NCI-H524 treated with DMSO at 0.1 percent for 48 hours (cell line): ENCODE measurements at places on chromosomes 11 and 22.

DNA sequence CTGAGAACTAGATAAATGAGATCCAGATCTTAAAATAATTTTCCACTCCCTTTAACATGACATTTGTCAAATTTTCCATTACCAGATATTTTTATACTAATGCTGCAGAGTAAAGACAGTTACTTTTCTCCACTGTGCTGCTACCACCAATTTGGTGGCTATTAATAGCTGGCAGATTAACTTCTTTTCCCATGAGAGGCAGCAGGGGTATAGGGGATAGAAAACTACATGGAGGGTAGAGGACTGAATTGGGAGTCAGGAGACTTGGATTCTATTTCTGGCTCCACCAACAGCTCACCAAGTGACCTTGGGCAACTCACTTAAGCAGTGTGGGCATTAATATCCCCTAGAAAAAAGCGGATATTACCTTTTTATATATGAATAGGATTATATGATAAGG, 69.2 kb downstream of the KIF18A start:
- no peak for DNase-seq

GRCh38 chr22:48892578-48893287, 934.9 kb downstream of the BRD1 start:
- no peak for DNase-seq

DNA sequence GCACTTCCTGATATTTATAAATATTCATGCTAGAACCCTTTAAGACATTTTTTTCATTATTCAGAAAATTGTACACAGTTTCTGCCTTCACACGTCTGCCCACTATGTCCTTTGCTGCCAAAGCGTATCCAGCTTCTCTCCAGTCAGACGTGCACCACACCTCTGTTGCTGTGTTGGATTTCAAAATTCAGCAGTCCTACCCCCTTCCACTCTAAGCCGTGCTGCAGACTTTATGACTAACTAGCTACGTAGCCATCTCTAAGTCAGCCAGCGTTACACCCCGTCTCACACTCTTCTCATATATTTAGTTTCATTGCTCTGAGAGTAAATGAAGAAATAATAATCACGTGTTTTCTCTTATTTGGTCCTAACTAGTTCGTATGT, 28.2 kb upstream of the OPCML start:
- DNase-seq: no peak

DNA sequence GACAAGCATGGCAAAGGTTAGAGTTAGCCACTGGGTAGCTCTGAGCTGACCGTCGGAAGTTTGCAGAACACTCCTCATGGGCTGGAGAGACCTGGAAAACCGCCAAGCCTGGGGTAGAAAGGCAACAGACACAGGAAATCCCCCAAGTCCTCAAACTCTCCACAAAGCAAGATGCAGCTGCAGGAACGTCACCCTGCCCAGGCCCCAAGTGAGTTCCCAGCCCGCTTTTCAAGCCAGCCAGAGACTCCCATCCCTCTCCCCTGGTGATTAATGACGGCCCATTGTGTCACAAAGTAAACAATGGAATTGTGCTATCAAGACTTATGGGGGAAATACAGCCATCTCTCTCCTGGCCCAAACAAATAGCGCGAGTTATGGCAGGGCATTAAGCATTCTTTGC, 633.0 kb downstream of the TBC1D22A start:
- no peak for DNase-seq

GRCh38 chr22:36606114-36606513, 77.1 kb upstream of the EIF3D start:
- DNase-seq: no peak

DNA sequence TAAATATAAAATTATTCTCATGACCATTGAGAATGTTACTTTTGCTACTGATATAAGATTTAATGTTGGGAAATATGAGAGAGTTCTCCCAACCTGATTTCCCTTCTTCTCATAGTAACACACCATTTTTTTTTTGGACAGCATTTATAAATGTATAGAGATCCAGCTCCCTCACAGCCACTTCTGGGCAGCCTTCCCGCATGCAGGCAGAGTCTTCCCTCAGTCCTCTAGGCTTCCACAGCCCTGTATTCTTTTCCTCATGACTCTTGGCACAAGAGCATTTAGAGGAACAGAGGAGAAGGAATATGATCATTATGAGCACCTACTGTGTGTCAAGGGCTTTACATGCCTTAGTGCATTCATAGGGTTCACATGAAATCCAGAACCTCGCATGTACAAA, 9.0 kb downstream of the DTX4 start:
- DNase-seq: no peak

DNA sequence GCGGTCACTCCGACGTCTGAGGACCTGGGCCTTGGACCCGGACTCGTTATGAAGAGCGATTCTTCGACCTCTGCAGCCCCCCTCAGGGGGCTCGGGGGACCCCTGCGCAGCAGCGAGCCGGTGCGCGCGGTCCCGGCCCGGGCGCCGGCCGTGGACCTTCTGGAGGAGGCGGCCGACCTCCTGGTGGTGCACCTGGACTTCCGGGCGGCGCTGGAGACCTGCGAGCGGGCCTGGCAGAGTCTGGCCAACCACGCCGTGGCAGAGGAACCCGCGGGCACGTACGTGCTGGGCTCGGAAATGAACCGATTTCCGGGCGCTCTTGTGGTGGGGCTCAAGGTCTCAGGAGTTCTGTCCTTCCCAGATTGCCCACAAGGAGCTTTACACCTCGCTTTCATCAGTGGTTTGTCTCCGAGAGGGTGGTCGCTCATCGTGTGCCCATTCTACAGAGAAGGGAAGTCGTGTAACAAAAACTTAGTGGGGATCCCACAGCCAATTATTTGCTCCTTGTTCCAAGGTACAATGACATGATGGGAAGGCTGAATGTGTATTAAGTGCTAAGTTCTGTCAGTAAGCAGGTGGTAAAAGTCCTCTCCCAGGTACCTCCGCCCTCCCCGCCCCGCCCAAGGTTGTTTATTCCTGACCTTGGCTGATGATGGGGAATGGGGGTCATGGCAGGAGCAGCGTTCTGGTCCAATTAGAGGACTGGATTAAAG, 695 bp downstream of the PEX26 start:
- no peak for DNase-seq

DNA sequence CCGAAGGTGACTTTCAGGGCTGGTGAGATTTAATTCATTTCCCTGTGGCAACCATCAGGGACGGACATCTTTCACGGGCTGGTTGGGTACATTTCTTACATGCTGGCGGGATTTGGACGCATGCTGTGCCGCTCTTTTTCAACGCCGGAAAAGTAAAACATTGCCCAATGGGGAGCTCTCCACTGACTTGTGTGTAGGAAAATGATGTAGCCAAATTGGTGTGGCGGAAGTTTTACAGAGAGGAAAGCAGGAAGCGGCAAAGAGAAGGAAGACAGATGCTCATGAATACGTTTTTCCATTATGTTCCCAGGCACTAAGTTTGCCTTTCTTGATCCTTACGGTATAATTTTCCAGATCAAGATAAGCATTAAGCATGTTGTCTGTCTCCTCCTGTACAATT, 375.8 kb downstream of the NTM start:
- DNase-seq: no peak

GRCh38 chr11:111764621-111765020, 1.6 kb downstream of the PPP2R1B start:
- DNase-seq: no peak

- DNase-seq: no peak
Observed at GRCh38 chr11:64885367-64886286, 7.2 kb upstream of the EHD1 start.

- no peak for DNase-seq
Observed at GRCh38 chr22:38835888-38836301, 7.9 kb downstream of the NPTXR start.

GRCh38 chr11:71462726-71463125, 9.7 kb downstream of the NADSYN1 start:
- DNase-seq: no peak

DNA sequence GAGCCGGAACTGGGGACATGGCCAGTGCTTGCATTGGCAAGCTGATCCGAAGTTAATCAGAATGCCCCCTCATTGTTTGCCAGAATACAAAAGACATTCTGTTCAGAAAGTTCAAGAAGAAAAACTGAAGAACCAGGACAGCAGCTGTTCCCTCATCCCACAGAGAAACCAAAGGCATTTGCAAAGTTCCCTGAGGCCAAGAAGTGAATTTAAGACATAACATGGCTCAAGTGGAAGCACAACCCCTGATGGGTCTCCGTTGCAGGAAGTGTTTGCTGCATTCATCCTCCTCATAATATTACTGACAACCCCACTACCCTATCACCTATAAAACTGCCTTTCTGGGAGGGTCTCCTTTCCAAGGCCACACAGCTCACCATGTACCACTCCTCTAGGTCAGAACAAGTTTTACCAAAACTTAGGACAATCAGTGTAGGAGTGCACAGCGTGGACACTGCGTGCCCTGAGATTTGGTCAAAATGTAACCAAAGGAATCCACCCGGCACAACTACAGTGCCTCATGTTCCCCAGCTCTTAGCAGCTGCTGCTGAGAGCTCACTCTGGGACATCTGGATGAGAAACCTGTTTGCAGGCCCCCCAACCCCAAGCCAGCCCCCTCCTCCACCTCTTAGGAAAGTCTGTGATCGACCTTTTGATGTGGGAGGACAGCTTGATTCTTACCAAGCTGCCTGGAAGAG, 101.6 kb upstream of the AKIP1 start:
- no peak for DNase-seq

GRCh38 chr11:58577555-58578135, 1.2 kb upstream of the ZFP91 start:
- peak; percentile 8 for DNase-seq

DNA sequence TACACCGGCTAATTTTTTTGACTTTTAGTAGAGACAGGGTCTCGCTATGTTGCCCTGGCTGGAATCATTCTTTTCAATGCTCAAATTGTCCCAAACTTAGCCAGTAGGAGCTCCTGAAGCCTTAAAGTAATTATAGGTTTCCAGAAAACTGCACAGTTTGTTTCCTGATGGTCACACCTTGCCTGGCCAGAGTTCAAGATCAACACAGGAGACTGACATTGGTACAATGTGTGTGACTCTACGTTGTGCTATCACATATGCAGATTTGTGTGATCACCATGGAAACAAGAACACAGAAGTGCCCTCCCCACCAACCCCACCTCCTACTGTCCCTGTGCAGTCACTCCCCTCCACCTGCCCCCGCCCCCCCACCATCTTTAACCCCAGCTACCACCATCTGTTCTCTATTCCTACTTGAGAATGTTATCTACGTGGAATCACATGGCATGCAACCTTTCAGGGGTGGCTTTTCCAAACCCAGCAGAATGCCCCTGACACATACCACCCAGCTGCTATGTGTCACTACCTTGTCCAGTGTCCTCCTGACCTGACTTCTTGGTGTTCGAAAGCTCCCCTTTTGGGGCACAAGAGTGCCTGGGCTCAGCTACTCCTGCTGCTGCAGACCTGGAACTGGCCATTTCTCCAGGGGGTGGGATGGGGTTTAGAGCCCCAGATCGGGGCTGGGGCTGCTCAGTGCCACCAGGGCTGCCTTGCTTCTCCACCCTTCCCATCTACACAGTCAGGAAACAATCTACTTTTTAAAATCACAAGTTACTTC, 6.1 kb upstream of the NAP1L4 start:
- DNase-seq: peak; percentile 28

GRCh38 chr11:115644856-115645255, 140.6 kb upstream of the CADM1 start:
- DNase-seq: no peak

GRCh38 chr22:44459041-44459440, 39.0 kb downstream of the RTL6 start:
- DNase-seq: no peak

DNA sequence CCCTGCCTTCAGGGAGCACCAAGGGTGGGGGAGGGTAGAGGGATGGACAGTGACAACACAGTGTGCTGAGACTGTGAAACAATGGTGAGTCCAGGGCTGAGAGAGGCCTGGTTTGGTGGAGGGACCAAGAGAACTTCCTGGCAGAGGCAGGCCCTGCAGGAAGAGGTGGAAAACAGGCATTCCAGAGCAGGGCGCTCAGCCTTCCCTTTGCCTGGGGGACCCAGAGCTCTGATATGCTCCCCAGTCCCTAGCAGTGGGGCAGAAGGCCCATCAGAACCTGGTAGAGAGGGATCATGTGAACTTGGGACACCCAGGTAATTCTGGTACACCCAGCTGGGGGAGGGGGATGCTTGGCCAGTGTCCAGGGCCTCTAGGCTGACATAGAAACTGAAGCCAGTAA, 17.2 kb upstream of the UVRAG start:
- no peak for DNase-seq

DNA sequence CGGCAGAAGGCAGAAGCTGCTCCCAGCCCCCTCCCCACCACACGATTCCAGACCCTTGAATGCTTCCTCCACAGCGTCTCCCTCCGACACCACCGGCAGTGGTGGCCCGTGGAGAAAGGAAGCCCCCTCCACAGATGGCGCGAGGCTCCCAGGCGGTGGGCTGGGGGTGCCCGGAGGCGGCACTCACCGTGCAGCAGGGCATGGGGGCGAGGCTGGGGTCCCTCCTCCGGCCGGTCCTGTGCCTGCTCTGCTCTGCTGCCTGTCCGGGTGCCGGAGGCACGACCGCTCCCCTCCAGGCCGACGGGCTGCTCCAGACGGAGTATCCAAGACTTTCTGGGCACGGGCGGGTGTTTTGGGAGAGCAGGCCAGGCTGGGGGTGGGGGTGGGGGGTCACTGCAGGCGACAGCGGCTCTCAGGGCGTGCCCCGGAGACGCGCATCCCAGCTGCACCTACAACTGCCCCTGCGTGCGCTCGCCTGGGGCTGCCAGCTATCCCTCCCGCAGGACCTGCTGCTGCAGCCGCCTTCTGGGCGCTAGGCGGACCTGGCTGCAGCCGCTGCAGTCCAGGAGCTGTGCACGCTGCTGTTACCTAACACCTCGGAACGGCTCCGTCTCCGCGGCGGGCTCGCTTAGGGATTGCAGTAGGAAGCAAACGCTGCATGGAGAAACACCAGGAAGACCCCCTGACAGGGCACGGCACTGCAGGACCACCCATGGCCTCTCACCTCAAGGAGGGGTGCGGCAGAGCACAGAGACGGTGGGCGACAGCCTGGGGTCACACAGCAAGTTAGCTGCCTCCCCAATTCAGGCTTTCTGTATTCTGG, 15.2 kb downstream of the MRGPRG start:
- no peak for DNase-seq

- DNase-seq: no peak
Observed at GRCh38 chr22:23856721-23857605, 712 bp upstream of the SLC2A11 start.

DNA sequence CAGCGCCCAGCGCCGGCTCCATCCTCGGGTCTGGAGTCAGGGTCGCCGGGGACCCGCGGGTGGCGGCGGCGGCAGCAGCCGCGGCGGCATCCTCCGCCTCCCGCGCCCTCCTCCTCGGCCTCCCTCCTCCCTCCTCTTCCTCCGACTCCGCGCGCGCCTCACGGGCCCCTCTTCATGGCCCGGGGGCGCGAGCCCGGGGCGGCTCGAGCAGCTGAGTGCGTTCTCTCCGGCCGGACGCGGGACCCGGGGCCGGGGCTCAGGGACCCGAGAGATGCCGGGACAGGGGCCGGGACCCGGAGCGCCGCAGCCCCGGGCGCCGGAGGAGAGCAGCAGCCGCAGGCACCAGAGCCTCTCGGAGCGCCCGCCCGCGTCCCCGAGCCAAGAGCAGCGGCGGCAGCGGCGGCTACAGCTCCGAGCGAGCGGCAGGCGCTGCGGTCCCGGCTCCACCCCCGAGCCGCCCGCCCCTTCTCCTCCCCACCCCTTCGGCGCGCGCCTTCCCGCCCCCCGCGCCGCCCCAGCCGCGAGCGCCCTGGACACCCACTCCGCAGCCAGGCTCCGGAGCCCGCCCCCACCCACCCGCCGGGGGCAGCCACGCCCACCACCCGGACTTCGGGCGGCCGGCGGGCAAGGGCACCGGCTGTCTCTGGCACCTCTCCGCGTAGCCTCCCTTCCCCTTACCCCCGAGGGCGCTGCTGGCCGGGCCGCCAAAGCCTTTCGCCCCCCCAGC, at the start of gene CHST1:
Gene CHST1, minus strand, starts transcription at position 417 of the 727 bp plus-strand sequence. CDS start 14,699 bp downstream, outside the sequence.
- DNase-seq: no peak

- DNase-seq: no peak
Observed at GRCh38 chr22:41488596-41489385, 19.9 kb downstream of the ACO2 start.
